ENCODE measurements at places on chromosomes 12 and 14.

DNA sequence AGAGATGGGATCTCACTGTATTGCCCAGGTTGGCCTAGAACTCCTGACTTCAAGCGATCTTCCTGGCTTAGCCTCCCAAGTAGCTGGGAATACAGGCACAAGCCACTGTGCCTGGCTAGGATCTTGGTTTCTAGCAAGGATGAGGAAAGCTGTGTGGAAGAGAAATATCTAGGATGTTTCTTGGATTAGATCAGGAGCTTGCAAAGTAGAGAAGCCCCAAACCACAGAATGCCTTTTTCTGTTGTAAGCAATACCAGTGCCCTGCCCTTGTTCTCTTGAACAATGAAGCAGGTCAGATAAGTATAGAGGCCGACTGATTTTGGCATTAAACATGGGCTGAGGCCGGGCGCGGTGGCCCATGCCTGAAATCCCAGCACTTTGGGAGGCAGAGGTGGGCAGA, 44.3 kb upstream of the STRN3 start:
- DNase-seq: peak; percentile 90

- DNase-seq: peak; percentile 46
These were observed 181.4 kb upstream of the BMP4 start for GRCh38 chr14:54138024-54138353.

GRCh38 chr12:114392909-114393308, 13.0 kb downstream of the TBX5 start:
- no peak for DNase-seq

DNA sequence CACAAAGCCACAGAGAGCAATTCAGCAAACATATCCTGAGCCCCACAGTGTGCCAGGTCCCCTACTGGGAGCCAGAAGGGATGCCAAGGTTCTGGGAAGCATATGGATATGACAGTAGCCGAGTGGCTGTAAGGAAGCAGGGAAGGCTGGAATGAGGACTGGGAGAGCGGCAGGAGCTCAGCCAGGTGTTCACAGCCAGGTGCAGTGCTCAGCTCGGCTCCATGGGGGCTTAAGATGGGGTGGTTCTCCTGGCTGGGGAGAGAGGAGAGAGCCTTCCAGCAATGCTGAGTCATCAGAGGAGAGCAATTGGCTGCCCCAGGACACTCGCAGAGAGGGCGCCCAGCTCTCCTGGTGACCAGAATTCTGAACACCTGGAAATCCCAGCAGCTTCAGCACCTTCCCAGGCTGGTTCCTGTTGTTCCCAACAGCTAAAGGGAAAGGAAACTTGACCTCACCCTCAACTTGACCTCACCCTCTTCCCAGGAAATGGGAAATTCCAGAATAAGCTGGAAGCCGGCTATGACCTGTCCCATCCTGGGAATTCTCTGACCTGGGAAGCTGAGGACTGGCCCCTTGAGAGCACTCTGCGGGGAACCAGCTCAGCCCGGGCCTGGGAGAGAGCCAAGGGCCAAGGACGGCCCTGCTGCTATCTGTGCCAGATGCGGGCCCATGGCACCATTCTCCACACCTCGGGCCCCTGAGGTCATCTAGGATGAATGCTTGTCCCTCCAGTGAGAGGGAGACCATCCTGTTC, 34.6 kb downstream of the SLC6A12 start:
- DNase-seq: peak; percentile 15

GRCh38 chr12:14849661-14850060, 6.3 kb upstream of the ART4 start:
- no peak for DNase-seq

- no peak for DNase-seq
These were observed at the start of gene ARHGAP9 for GRCh38 chr12:57479376-57480115. ARHGAP9 (minus strand) TSS chr12:57479866; CDS start chr12:57479406, 460 bp downstream.

- DNase-seq: peak; percentile 70
These were observed 50.9 kb downstream of the KCNA5 start for GRCh38 chr12:5094551-5094950.

DNA sequence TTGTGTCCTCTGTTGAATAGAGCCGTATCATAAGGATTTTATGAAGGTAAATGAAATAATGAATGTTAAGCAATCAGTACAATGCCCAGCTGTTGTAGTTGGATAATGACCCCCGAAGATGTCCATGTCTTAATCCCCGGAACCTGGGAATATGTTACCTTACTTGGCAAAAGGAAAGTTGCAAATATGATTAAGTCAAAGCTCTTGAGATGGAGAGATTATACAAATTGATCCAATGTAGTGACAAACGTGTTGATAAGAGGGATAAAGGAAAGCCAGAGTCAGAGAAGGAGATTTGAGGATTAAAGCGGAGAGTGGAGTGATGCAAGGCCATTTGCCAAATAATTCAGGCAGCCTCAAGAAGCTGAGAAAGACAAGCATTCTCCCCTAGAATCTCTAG, 19.2 kb upstream of the MGAT4C start:
- no peak for DNase-seq

- peak; percentile 91 for DNase-seq
These were observed 244.4 kb downstream of the ZFP36L1 start for GRCh38 chr14:68548194-68549076.

GRCh38 chr12:51383269-51383905, 7.8 kb downstream of the GALNT6 start:
- DNase-seq: no peak

- no peak for DNase-seq
These were observed 8.2 kb upstream of the TMEM263 start for GRCh38 chr12:106947461-106947860.

DNA sequence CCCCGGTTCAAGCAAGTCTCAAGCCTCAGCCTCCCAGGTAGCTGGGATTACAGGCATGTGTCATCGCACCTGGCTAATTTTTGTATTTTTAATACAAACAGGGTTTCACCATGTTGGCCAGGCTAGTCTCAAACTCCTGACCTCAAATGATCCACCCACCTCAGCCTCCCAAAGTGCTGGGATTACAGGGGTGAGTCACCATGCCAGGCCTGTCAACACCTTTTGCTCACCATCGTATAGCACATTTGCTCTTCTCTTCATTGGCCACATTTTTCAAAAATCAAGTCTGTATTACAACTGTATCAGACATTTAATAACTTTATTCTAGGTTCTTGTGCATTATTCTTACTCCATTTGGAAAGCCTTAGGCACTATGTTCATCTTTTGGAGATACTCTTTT, 50.3 kb downstream of the BCAT1 start:
- peak; percentile 36 for DNase-seq

DNA sequence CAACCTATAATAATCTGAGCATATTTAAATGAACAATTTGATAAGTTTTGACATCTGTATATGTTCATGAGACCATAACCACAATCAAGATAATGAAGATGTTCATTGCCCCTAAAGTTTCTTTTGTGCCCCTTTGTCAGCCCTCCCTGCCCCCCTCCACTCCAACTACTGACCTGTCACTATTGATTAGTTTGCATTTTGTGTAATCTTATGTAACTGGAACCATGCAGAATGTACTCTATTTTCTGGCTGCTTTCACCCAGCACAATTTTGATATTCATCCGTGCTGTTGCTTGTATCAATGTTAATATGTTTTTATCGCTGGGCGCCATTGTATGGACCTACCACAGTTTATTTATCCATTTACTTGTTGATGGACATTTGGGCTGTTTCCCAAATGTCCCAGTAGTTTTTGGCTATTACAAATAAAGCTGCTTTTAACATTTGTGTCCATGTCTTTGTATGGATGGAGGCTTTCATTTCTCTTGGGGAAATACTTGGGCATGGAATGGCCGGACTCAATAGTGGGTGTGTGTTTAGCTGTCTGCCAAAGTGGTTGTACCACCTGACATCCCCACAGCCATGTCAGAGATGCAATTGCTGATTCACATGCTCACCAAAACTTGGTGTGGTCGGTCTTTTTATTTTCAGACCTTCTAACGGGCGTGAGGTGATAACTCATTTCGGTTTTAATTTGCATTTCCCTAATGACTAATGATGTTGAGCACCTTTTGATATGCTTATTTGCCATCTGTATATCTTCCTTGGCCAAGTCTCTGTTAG, 38.9 kb downstream of the EML1 start:
- no peak for DNase-seq

- no peak for DNase-seq
These were observed 117.7 kb downstream of the ADCK1 start for GRCh38 chr14:77917491-77918201.

DNA sequence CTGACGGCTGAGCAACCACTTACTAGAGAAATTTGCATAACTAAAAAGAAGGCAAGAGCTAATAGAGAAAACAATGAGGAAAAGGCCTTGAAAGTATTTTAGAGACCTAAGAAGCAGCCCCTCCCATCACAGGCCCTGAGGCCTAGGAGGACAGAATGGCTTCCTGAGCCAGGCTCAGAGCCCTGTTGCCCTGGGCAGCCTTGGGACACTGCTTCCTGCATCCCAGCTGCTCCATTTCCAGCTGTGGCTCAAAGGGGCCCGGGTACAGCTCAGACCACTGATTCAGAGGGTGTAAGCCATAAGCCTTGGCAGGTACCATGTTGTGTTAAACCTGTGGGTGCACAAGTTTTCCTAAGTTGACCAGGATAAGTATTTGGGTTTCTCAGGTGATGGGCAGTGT, 181.4 kb downstream of the TRHDE start:
- no peak for DNase-seq

DNA sequence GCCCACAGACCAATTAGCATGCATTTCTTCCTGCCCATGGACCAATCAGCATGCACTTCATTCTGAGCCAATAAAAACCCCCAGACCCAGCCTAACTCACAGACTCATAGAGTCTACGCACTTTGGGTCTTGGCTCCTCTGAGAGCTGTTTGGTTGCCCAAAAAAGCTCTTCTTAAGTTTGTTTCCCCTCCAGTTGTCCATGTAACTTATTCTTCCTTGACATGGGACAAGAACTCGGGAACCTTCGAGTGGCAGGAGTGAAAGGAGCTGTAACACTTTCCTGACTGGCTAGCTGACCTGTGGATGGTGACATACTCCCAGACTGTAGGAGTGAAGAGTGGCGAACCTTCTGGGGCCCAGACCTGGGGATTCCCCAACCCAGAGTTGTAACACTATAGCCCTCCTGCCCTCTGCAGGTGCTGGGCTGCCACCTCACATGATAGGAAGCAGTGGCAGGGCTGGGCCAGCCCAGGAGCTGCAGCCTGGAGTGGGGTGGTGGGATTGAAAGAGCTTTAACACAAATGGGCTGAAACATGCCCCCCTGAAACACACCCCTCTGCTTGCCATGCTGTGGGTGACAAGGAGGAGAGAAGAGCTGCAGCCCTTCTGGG, 4.4 kb upstream of the BTBD7 start:
- DNase-seq: no peak

GRCh38 chr14:88468406-88468805, 82.9 kb downstream of the SPATA7 start:
- peak; percentile 77 for DNase-seq

GRCh38 chr14:95389471-95390011, 69.8 kb upstream of the CLMN start:
- no peak for DNase-seq

- DNase-seq: no peak
These were observed 253.4 kb upstream of the KITLG start for GRCh38 chr12:88833641-88834116.

- no peak for DNase-seq
These were observed 4.1 kb downstream of the OTX2 start for GRCh38 chr14:56805992-56806727.

DNA sequence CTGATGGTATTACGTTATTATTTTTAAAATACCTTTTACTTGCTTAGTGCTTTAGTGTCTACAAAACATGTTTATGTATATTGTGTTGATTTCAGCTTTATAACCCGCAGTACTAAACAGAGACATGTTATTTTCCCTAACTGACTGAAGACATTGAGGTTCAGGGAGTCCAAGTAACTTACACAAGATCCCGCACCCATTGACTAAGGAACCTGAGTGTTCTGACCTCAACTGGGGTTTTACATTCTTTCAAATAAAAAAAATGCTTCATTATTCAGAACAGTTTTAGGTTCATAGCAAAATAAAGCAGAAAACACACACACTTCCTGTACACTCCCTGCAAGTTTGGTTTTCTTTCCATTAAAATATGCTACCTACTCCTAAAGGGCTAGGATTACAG, 60.4 kb upstream of the METAP2 start:
- DNase-seq: peak; percentile 9

DNA sequence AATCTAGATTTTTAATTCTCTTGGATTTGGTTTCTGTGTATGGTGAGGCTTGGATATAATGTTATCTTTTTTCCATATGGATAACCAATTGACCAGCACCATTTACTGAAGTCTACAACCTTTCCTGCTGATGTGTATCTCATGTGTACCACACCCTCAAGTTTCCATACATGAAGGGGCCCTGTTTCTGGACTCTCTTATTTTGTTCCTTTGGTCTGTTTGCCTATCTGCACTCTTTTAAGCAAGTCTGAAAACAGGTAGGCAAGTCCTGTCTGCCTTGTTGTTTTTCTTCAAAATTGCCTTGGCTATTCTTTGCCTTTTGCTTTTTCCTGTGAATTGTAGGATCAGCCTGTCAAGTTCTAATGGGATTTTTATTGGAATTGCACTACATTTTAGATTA, 44.6 kb downstream of the MAX start:
- no peak for DNase-seq

DNA sequence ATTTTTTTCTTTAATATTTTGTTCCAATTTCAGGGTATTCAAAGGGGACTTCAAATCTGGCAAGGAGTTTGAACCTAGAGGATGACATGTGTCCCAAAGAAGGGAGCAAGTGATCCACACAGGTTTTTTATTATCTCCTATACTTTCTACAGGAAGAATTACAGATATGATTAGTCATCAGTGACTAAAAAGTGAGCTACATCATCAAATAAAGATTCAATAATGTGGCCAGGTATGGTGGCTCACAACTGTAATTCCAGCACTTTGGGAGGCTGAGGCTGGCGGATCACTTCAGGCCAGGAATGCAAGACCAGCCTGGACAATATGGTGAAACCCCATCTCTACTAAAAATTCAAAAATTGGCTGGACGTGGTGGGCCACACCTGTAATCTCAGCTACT, 24.2 kb downstream of the GLT8D2 start:
- no peak for DNase-seq

DNA sequence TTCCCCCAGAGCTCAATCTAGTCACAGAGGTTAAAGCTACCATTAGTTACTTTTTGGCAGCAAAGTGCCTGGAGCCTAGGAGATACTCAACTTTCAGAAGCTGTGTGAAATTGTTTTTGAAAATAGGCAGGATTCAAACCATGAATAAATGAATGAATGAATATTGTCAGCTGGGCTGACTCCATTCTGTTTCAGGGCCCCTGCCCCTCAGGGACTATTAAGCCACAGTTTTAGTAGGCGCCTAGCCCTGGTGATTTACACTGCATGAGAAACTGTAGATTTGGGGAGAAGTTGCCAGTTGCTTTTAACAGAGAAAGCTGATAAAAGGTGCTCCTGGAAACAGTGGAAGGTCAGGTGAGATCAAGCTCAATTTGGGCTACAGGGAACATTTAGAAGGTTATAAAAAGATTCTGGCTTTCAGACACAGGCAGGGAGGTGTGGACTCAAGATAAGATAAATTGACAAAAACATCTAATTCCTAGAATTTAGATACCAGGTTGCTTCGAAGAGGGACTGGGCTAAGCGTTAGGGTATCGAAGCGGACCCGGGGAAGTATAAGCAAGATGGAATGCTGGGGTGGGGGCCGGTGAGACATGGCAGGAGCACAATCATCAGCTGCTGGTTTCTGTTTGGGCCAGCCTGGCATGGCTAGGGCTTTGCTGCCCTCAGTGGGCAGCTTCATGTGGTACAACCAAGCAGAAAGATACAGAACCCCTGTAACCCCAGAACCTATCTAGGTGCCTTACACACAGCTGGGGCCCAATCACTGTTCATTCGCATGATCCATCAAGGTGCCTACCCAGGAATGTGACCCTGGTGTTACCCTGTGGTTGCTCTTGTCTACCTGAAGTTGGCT, 14.9 kb upstream of the CELA1 start:
- no peak for DNase-seq

GRCh38 chr14:99603471-99604277, at the start of gene CCDC85C:
CCDC85C (minus strand) TSS chr14:99604207; CDS start chr14:99603959, 248 bp downstream.
- DNase-seq: peak; percentile 46

- DNase-seq: no peak
These were observed 7.4 kb downstream of the ELK3 start for GRCh38 chr12:96201272-96202227.

Data from fibroblast of skin of back (primary cell).